CD4-positive, alpha-beta T cell treated with Interleukin-10 for 1 hour (primary cell): ENCODE measurements at places on chromosomes 2 and 18.

- no peak for DNase-seq
Observed at GRCh38 chr18:45081566-45082181, 401.0 kb downstream of the SETBP1 start.

DNA sequence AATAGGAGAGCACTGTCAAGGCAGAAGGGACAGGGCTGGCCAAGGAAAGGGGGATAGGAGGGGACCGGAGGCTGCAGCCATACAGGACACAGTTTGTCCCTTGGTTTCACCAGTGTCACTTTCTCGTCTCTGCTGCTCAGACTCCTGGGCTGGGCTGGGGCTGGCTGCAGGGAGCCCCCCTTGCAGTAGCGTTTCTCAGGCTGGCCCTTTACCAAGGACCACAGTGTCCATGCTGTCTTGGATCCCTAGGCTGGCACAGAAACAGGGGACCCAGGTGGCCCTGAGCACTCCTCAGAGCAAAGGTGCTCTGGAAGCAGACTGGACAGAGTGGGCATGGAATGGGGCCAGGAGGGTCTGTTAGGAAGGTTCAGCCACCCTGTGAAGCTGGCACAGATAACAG lies 34.8 kb downstream of the ATOH8 start:
- no peak for DNase-seq

- no peak for DNase-seq
Observed at GRCh38 chr2:66938471-66938967, 458.6 kb upstream of the ETAA1 start.

- no peak for DNase-seq
Observed at GRCh38 chr2:25566694-25567093, 106.7 kb downstream of the DTNB start.

DNA sequence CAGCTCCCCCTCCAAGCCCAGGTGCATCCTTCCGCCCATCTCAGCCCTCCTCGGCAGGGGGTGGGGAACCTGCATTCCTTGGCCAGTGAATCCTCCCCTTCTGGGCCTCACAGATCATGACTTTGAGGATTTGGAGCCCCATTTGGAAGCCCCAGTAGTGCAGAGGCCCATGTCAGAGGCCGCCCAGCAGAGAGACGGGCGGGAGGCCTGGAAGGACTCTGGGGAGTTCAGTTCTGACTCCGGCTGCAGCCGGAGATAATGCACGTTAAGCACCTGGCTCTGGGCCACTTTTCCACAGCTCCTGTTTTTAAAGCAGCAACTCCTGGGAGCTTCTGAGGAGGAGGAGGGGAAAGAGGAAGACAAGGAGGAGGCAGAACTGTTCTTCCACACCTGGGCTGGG lies 14.9 kb downstream of the ATOH8 start:
- DNase-seq, result no peak

- no peak for DNase-seq
Observed at GRCh38 chr2:121346407-121346806, 61.4 kb upstream of the TFCP2L1 start.

GRCh38 chr2:178522950-178523595 lies 42.8 kb downstream of the PLEKHA3 start:
- DNase-seq, result peak; percentile 87

DNA sequence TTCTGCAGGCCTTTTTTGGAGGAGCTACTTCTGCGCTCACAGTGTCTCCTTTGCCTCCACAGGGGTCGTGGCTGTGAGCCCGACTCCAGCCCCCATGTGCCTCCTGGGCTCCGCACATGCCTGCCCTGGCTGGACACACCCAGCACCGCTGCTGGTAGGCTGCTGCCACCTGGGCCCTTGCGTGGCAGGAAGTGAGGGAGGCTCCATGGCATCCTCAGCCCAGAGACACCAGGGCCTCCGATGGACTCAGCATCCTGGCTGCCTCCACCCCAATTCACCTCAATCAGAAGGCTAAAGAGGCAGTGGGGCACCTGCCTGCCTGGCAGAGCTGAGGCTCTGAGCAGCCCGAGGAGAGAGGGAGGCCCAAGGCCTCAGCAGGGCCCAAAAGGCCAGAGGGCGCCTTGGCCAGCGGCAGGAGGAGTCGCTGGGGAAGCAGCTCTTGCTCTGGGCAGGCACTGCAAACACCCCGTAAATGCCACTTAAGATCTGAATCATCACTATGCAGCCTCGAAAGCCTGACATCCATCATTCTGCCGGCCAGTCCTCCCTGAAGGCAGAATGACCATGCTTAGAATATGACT lies 68.3 kb upstream of the OTOS start:
- no peak for DNase-seq

- no peak for DNase-seq
Observed at GRCh38 chr2:45901468-45902032, 250.1 kb downstream of the PRKCE start.

GRCh38 chr2:210167227-210167626 lies 4.0 kb downstream of the KANSL1L start:
- no peak for DNase-seq

GRCh38 chr18:477565-477964 lies 22.9 kb downstream of the COLEC12 start:
- DNase-seq, result peak; percentile 7

- peak; percentile 68 for DNase-seq
Observed at GRCh38 chr18:58321986-58322385, 278.0 kb downstream of the NEDD4L start.

DNA sequence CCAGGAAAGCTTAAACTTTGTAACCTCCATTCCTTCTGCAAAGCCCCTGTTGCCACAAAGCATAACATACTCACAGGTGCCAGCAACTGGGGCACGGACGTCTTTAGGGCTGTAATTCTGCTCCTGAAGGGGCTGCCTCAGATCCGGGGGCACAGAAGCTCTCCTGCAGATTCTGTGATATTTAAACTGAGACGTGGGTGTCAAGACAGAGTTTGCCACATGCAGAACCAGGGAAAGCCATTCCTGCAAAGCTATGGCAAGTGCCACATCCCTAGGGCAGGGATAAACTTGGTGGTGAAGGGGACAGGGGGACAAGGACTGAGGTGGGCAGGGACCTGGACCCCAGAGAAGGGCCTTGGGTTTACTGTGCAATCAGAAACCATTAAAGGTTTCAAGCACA lies 247.2 kb downstream of the EIPR1 start:
- no peak for DNase-seq

DNA sequence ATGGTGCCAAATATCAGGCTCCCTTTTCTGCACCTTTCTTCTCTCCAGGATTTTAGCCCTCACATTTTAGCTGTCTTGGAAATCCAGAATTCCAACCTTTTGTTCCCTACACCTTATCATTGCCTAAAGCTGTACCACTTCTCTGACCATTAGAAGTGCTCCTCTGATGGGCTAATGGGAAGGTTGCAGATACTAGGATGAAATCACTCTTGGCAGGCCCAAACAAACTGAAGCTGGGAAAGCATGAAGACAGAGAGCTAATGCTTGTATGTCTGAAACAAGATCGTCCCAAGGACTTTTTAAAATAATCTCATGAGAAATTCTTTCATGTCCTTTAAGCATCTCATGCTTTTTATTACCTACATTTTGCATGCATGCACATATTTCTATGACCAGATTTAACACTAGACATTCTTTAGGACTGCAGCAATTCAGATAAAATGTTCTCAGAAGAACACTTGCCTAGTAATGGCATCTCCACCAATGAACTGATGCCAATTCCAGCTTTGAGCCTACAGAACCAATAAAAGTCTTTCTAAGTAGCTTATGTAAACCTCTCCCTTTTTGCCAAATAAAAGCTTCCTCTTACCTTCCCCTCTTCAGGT lies 98.4 kb upstream of the OSR1 start:
- DNase-seq, result no peak

GRCh38 chr2:158213773-158214172 lies 112.1 kb downstream of the UPP2 start:
- no peak for DNase-seq

DNA sequence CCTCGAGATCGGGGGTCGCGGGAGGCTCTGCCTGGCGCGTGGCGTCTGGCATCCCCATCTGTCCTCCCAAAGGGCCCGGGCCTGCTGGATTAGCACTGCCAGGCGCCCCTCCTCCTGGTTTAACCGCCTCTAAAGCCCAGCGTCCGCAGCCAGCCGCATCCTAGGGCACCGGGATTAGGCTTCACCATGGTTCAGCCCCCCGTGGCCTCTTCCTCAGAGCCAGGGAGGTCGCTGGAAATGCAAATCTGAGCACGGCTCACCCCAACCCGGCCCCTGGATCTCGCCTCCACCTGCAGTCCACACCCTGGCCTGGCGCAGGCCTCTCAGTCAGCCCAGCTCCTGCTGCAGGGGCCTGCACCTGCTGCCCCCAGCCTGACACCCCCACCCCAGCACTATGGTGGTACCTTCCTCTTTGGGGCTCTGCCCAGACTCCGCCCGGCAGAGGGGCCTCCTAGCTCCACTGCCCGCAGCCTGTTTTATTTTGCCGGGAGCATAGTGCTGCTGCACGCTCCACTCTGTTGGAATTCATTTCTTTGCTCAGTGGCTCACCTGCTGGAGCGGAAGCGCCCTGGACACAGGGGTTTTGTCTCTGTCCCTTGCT lies 13.2 kb downstream of the PRELID3A start:
- no peak for DNase-seq

DNA sequence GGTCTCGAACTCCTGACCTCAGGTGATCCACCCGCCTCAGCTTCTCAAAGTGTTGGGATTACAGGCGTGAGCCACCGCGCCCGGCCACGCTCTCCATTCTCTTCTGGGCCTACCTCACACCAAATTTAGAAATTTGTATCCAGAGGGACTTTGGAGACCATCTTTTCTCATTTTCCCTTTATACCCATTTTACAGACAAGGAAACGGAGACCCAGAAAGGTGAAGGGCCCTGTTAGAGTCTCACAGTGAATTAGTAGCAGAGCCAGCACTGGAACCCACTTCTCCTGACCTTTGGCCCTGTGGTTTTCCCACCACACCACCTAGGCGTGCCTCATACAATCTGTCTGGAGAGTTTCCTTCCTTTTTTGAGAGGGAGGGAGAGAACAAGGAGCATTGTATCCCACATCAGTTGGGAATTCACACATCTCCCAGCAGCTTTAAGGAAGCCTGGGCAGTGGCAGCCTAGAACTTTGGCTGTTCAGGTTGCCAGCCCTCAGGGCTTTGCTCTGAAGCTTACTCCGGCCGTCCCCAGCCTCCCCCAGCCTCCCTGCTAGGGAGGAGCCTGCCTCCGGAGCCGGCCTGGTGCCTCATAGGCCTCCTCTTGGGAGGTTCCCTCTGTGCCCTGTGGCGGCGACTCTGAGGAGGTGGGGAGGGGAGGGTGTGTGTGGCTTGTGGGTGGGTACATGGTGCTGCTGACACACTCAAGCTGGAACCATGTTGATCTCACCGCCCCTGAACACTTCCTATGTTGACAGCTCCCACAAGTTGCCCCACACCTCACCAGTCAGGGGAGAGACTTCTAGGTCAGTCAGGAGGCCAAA lies 13.8 kb downstream of the FOSL2 start:
- DNase-seq, result peak; percentile 80

GRCh38 chr18:63051928-63052327 lies 267.6 kb downstream of the BCL2 start:
- DNase-seq, result no peak

DNA sequence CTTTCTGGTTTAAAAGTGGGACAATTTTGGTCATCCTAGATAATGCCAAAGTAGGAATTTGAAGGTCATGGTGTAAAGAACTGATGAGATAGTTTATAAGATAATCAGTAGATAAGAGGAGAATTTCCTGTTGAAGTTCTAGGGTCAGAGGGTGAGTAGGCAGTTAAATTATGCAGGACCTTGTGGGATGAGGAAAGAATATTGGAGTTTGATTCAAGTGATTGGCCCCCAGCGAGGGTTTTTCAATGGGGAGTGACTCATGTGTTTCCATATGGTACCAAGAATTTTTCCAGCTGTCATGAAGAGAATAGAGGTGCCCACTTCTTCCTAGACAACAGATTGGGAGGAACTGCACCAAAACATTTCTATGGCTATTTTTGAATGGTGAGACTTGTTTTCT lies 940.2 kb upstream of the ZEB2 start:
- DNase-seq, result no peak

DNA sequence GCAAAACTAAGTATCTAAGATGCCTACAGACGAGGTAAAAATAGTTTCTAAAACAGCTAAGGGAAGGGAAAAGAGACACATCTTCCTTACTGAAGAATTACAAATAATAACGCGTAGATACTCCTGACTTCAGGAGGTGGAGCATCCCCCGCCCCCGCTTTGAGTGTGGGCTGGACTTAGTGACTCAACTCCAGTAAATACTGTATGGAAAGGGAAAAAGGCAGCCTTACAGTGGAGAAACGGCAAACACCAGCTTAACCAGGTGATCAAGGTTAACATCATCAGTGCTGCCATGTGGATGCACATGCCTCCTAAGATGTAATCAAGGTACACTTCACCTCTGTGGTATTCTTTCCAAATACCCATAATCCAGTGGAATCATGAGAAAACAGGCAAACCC lies 47.9 kb downstream of the HADHB start:
- DNase-seq, result no peak

- DNase-seq, result no peak
Observed at GRCh38 chr2:215360596-215360995, 48.7 kb downstream of the ATIC start.

DNA sequence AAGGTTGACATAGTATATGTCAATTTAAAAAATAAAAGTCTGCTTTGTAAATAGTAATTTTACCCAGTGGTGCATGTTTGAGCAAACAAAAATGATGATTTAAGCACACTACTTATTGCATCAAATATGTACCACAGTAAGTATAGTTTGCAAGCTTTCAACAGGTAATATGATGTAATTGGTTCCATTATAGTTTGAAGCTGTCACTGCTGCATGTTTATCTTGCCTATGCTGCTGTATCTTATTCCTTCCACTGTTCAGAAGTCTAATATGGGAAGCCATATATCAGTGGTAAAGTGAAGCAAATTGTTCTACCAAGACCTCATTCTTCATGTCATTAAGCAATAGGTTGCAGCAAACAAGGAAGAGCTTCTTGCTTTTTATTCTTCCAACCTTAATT lies 78.6 kb upstream of the CSRNP3 start:
- DNase-seq, result no peak

DNA sequence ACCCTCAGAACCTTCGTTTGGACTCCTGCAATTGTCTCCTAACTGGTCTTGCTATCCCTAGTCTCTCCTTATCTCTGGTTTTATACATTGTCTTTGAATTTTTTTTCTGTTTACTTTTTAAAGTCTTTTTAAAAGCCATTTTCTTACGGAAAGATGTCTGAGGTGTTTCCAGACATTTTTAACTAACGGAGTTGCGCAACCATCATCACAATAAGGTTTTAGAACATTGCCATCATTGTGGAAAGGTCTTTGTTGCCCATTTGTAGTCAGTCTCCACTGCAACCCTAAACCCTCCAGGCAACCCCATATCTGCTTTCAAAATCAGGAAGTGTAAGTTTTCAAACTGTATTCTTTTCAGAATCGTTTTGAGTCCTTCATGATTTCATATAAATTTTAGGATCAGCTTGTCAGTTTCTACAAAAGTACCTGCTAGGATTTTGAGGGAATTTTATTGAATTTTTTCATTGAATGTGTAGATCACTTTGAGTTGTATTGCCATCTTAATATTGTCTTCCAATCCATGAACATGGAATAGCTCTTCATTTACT lies 46.3 kb downstream of the ANKRD12 start:
- no peak for DNase-seq

GRCh38 chr2:9895669-9896590 lies 52.7 kb downstream of the TAF1B start:
- DNase-seq, result no peak

GRCh38 chr2:183079139-183079775 lies 710 bp downstream of the DUSP19 start:
- no peak for DNase-seq
